ENCODE measurements at places on chromosomes 1 and 21.

GRCh38 chr1:226687426-226687825, 51.7 kb downstream of the ITPKB start:
- DNase-seq, result peak; percentile 13

DNA sequence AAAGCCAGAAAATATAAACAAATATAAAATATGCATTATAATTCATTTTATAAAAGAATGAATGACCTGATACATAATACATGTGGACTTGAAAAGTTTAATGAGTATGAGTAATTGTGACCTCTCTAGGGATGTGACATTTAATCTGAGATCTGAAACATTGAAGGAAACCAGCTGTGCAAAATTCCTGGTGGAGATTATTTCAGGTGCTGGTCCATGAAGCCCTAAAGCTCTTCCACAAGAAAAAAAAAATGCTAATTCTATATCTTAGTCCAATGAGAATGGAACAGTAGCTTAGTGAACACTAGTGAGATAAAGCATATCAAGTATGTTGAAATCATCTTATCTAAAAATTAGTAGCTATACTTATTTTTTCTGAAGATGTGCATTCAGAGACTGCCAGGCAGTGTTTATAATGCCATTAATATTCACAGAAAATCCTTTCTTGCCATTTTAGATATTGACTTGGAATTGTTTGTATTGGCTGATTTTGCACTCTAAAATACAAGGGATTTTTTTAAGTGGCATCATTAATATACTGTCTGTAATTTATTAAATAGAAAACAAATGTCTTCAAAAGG, 1485.9 kb downstream of the PLA2G4A start:
- DNase-seq, result no peak

DNA sequence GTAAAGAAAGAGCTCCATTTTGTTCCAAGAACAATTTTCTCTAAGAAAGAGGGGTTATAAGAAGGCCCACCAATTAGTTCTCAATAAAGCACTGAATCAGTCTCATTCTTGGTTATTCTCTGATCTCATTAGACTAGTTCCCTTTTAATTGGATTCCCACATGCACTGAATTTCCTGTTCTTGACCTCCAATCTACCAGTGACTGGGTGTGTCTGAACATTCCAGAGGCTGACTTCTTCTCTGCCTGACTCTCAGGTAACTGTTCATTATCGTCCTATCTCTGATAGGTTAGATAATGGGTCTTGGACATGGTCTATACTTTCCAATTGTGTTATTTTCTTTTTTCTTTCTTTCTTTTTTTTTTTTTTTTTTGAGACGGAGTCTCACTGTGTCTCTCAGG, 22.7 kb downstream of the PTGS2 start:
- no peak for DNase-seq

DNA sequence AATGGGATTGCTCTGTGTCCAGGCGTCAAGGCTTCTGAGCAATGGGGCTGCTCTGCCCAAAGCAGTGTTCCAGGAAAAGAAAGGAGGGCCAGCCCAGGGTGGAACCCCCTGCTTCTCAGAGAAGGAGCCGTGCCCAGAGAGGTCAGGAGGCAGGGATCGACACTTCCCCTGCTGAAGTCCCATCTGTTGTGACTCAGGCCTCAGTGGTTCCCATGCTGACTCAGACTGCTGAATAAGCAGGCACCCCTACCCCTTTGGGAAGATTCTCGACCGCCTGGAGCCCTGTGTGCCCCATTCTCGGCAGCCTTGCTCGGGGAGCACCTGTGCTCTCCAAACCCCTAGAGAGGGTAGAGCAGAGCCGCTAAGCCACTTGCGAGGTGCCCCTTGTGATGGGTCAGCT, 23.9 kb downstream of the PKP1 start:
- DNase-seq, result no peak

DNA sequence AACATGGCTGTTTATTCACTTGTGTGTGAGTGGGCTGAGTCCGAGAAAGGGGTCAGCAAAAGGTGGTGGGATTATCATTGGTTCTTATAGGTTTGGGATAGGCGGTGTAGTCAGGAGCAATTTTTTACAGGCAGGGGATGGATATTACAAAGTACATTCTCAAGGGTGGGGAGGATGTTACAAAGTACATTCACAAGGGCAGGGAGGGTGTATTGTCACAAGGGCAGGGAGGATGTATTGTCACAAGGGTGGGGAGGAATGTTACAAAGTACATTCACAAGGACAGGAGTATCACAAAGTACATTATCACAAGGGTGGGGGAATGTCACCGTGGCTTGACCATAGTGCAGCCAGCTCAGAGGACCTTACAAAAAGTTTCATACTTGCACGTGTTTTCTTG, 31.1 kb upstream of the ITLN2 start:
- no peak for DNase-seq

GRCh38 chr1:194535369-194535768, 1349.0 kb upstream of the B3GALT2 start:
- no peak for DNase-seq

DNA sequence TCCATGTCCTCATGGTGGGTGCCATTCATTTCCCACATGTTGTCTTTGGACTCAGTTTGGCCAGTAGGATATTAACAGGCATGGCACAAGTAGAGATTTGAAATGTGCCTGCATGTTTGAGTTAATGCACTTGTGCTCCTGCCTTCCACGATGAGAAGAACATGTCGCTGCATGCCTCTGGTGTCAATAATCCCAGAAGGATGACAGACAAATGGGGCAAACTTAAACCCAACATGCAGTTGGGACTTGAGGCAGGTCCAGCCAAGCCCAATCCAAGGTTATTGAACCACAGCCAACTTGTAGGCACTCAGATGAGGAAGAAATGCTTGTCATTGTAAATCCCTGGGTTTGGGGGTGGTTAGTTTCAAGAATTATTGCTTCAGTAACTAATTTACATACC, 174.6 kb downstream of the TRIM33 start:
- no peak for DNase-seq

GRCh38 chr1:224377676-224378006, 21.0 kb downstream of the CNIH4 start:
- DNase-seq, result no peak

GRCh38 chr1:17425806-17426600, 13.5 kb downstream of the RCC2 start:
- no peak for DNase-seq

GRCh38 chr1:63262459-63262770, 60.0 kb upstream of the FOXD3 start:
- DNase-seq, result no peak

DNA sequence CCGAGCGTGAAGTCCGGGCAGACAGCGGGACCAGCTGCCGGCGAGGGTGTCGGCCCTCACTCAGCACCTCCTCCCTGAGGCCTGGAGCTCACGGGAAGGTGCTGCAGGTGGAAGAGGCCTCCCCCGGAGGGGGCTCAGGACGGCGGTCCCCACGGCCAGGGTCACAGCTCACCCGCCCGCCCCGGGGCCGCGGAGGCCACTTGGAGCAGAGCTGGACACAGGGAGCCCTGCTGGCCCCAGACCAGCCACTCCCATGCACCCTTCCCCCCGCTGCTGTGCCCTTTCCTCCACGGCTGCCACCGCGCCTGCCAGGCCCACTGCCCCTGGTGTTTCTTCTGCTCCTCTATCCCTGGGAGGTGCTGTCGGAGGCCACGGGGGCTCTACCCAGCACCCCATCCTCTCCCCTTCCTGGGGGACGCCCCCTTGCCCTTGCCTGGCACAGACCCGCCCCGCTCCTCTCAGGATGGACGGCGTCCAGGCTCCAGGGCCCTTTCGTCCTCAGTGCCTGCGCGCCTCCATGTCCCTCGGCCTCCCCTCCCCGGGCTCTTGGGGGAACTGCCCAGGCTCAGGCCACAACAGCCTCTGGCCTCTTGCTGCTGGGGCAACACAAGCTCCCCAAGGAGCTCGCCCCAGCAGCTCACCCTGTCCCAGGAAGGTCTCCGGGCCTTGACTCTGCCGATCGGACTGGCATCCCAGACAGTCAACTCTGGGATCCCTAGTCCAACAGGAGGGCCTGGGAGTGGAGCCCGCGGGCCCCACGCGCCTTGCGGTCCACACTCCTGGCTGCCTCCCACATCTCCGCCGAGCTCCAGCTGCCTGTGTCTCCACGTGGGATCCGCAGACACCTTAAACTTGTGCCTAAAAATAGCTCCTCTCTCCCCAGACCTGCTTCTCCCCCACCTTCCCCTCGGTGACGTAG, 4.1 kb downstream of the TMEM240 start:
- no peak for DNase-seq

DNA sequence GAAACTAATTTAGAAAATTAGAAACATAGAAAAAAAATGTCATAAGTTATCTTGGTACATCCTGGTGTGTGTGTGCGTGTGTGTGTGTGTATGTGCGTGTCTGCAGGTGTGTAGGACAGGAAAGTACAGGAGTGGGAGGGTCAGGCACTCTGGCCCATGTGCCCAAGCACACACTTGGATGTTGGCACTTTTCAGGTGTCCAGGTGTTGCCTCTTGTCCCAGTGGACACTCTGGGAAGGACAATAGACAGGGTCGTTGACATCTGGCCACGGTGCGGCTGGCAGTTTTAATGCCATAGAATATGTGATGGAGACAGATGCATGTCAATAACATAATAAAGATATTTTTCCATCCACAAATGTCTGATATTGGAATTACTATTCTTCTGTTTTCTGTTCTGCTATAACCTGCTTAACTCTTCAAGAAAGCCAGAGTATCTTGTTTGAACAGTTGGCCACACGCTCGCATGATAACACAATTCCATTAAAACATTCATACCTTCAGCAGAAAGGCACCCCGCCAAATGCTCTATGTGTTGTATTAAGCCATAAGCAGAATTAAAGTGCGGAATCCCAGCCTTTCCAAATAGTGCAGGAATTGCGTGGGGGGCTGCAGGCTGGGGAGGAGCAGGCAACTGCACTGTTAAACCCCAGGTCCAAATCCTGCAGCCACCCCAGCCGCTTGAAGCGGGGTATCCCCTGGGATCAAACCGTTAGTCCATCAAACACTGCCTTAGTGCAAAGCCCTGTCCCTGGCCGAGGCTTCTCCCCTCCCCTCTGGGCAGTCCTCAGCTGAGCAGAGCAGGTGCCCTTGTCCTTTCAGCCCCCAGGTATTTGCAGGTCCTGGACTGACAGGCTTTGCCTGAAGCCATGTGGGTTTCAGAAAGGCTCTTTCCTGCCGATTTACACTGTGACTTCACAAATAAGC, 390.0 kb downstream of the CAMTA1 start:
- DNase-seq, result no peak

- DNase-seq, result no peak
Measured at GRCh38 chr1:216887032-216887431, 163.8 kb upstream of the ESRRG start.

DNA sequence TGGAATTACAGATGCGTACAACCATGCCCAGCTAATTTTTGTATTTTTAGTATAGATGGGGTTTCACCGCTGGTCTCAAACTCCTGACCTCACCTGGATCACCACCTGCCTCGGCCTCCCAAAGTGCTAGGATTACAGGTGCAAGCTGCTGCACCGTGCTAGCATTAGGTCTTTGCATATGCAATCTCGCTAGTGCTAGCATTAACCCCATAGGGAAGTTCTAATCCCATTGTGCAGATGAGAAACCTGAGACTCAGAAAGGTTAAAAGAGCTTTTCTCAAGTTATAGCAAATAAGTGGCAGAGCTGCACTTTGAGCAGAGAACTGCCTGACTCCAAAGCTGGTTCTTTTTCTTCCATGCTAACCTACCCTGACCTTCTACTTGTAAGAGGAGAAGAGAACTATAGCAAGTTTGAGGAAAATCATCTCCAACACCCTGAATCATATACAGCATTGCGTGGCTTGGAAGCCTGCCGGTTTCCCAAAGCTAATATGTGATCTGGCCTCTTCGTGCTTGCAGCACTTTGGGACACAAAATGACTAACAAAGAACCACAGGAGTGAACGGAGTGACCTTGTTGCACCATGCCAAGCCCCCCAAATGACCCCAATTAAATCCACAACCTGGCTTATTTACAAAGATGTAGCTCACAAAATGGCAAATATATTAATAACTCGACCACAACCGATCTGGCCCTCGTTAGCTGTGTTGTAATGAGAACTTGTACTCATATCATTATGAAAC, 185.1 kb downstream of the TM2D1 start:
- DNase-seq, result no peak

DNA sequence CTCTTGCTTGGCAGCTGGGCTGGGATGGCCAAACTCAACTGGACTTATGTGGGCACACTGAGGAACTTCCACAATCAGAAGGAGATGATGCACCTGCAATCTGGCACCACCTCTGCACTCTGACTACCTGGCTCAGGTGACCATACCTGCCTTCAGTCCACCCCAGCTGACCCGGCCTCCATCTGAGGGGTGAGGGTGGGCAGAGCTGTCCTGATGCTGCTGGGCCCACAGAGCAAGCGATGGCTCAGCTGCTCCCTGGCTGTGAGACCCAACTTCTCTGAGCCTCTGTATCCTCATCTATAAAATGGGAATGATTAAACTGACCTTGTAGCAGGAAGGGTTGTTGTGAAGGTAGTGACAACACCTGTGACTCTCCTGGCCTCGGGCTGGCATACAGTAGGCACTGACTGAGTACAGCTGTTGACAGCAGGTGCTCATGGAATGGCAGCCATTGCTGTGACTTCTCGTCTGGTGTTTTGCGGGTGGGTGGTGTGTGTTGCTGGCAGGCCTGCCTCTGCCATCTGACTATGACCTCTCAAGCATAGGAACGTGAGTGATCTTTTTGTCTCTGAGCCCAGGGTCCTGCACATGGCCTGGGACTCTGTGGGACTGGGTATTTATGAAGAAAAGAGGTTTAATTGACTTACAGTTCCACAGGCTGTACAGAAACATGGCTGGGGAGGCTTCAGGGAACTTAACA, 438.5 kb downstream of the PTPRU start:
- DNase-seq, result no peak

GRCh38 chr1:52927212-52928014, at the start of gene SCP2:
Gene SCP2 (plus strand): TSS chr1:52927276. CDS start chr1:52927397, 121 bp downstream.
- peak; percentile 68 for DNase-seq

DNA sequence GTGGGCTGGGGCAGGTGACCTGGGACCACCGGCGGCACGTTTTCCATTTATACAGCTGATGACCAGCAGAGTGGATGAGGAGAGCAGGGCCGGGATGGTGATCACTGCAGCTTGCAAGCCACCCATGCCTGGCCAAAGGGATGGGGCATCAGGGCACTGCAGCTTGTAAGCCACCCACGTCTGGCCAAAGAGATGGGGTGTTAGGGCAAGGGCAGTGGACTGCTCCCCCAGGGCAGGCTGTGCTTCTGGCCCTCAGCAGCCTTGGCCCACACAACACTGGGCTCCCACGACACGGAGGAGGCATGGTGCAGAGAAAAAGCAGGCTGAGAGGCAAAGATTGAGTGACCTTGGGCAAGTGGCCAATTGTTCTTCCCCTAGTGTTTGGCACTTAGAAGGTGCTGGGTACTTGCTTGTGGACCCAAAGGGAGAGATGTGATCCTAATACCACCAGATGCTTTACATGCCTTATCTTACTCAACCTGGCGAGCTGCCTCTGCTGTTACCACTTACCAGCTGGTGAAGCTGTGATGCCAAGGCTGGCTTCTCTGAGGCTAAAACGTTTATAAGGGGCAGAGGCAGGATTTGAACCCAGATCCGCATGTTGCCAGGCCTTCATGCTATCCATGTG, 48.3 kb downstream of the TRIM62 start:
- no peak for DNase-seq
